Ascending aorta (tissue), 2 donors: ENCODE measurements at places on chromosomes 12 and 14.

DNA sequence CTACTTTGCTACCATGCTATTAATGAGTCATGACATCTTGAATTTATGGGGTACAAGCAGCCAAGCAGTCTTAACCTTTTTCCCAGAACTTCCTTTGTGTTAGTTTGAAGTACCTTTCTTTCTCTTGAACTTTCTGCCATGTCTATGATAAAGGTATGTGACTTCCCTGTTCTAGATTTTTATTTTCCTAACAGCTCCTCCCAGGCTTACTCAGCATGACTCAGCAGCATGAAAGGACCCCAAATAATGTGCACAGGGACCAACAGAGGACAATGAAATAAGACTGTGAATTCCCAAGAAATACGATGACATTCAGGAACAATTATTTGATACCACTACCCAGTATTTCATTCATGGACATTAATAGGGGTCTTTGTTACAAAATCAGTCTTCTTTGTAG lies 60.0 kb downstream of the TTC6 start:
- no peaks in the 10 kb centered on the region for H3K4me1 ChIP-seq
- H3K36me3 ChIP-seq = no peaks in the 10 kb centered on the region
- no peak overlapping the region for H3K27ac ChIP-seq
- H3K4me3 ChIP-seq = no peak overlapping the region
- DNase-seq = no peak
- no peaks in the 10 kb centered on the region for H3K27me3 ChIP-seq

- H3K36me3 ChIP-seq = no peaks in the 10 kb centered on the region
- no peak overlapping the region for H3K27ac ChIP-seq
- H3K4me1 ChIP-seq = no peaks in the 10 kb centered on the region
- no peak for DNase-seq
Measured at GRCh38 chr12:20105943-20106342, 262.4 kb upstream of the PDE3A start.

DNA sequence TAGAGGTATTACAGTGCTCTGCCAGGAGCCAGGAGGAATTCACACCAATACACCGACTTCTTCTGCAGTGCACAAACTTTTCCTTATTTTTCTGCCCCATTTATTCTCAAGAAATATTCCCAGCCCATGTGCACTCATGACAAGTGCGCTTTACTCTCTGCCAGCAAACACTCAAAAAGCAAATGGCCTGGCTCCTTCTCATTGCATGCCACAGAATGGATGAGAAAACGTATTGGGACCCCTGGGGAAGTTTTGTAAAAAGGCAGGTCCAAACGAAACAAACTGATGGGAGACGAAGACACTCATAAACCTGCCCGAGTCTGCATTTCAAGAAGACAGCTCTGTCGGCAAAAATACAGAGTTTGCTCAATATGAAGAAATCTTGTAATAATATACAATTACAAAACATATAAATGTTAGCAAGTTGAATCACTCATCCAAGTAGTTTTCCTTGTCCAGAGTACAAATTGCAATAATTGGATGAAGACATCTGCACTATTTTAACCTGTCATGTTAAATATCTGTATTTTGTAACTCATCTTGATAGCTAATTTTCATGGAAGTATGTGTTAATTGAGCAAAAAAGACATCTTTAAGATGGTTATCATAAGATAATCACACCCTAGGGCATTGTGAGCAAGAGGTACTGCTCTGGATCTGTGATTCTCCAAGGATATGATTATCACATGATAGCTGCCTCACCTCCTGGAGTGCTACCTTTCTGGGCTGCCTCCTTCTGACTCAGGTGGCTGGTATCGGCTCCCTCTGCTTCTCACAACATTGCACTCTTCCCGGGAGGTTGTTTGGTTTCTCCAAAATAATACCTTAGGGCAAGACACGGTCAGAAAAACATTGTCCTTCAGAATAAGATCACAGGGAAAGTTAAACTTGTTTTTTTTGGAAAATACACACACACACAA lies 260.8 kb upstream of the G2E3 start:
- H3K36me3 ChIP-seq = no peaks in the 10 kb centered on the region
- no peaks in the 10 kb centered on the region for H3K4me1 ChIP-seq
- no peak overlapping the region for H3K4me3 ChIP-seq
- no peaks in the 10 kb centered on the region for H3K27me3 ChIP-seq
- no peak overlapping the region for H3K27ac ChIP-seq
- DNase-seq = no peak

DNA sequence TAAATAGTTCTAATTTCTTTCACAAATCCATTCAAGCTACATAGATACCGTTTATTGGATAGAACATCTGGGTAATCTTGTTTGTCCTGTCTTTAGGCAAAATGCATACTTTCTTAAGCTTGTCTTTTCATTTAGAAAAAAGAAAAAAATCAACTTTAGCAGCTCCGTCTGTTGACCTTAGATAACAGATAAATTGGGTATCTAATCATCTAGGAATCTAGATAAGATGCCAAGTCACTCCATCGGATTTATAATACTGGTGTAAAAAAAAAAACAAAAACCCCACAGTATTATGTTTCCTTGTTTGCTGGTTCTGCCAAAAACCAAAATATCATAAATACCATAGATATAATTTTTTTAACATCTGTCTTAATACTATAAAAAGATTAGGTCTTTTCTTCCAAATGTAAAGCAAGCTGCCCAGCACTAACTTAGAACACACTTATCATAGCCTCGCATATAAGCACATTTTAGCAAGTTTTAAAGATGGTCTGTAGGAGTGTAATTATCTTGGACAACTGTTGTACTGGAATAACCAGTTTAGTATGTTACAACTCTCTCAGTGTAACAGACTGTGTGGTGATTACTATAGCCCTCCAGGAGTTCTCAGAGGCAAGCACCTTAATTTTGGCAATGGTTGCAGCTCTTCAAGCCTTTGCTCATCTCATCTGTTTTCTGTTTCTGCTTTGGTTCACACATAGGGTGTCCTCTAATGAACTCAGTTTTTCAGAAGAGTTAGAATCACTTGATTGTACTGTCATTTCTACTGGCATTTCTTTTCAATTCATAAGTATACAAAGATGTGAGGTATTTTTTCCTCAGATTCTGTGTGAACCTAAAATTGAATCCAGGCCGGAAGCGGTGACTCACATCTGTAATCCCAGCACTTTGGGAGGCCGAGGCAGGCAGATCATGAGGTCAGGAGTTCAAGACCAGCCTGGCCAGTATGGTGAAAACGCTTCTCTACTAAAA lies 83.1 kb downstream of the ANO6 start:
- no peaks in the 10 kb centered on the region for H3K36me3 ChIP-seq
- no peak overlapping the region for H3K4me3 ChIP-seq
- DNase-seq = peak; percentile 78
- H3K4me1 ChIP-seq = peaks cover 27% of the 10 kb centered on the region

- no peak for DNase-seq
- H3K4me1 ChIP-seq = no peaks in the 10 kb centered on the region
- H3K27ac ChIP-seq = no peak overlapping the region
- H3K27me3 ChIP-seq = no peaks in the 10 kb centered on the region
Measured at GRCh38 chr14:58829594-58829993, 191.8 kb downstream of the DACT1 start.

DNA sequence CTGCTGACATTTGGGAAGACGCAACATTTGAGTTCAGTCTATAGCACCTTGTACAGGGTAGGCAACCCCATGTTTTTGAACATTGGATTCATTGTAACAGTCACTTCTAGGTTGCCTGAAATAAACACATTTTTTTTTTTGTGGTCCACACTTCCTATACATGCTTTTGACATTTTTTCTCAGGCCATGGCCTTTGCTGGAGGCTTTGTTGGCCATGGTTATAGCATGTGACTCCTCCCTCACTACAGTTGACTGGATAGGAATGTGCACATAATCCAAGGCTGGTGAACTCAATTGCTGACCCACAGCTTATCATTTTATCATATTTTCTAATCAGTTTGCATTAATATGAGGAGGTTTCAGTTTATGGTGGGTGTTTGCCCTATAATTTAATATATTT lies 60.6 kb downstream of the TMEM117 start:
- H3K27ac ChIP-seq = no peak overlapping the region
- no peaks in the 10 kb centered on the region for H3K4me1 ChIP-seq
- no peaks in the 10 kb centered on the region for H3K36me3 ChIP-seq
- no peak overlapping the region for H3K4me3 ChIP-seq
- DNase-seq = no peak
- H3K27me3 ChIP-seq = no peaks in the 10 kb centered on the region
